NCI-H526 treated with DMSO at 0.1 percent for 48 hours (cell line): ENCODE measurements at places on chromosomes 1 and 21.

- DNase-seq = no peak
Measured at GRCh38 chr1:96842215-96842614, 120.6 kb downstream of the PTBP2 start.

DNA sequence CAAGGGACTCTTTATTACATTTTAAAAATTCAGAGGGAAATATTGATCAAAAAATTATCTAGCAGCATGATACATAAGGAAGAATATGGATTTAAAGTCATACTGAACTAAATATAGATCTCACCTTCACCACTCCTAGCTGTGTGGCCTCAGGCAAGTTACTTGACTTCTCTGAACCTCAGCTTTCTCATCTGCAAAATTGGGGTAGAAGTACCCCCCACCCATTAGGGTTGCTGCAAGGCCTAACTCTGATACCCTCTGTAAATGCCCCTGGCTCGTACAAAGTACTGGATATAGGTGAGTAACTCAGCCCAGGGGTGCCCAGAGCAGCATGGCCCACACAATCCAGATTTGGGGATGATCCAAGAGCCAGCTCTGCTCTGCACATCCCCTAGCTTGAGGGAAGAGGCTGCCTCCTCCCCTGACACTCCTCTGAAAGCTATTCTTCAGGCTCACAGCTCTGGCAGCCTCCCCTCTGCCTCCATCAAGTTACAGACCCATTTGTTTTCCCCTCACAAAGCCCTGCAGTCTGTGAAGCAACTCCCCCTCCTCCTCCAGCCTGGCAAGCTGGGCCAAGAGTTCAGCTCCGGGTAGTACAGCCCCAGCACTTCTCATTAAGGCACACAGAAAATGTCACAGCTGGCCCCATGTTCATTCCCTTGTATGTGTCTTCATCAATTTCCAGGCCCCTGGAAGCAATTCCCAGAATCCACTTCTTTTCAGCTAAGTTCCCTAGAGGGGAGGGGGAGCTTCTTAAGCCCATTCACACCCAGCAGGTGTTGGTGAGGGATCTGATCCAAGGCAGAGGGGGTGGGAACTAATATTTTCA is 143.7 kb downstream of the PLPP3 start:
- DNase-seq = no peak

DNA sequence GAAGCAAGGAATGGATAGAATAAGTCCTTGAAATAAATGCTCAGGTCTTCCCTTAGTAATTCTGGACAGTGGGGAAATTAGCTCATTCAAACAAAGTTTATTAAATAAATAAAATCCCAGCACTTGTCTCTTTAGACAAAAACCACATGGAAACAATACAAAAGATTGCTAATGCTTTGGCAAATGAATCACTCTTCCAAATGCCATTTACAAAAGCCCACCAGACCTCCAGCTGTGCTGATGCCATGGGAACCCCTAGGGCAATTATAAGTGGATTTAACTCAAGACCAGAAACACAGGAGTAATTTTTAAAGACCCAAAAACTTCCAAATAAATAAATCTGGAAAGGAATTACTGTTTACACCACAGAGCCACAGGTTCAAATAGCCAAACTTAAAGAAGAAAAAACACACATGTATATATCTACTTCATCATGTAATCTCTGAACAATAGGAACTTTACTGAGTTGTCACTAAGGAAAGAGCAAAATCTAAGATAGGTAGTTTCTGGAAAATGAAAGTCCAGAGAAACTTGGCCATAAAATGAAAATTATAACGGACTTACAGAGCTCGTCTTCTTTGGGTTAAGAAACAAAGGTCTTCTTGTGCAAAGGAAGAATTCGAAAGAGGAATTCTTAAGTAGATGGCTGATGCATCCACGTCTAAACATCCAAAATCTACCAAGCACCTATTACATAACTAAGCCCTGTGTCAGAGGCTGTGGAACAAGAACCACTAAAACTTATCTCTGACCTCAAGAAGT is 399.4 kb downstream of the SMYD3 start:
- no peak for DNase-seq

DNA sequence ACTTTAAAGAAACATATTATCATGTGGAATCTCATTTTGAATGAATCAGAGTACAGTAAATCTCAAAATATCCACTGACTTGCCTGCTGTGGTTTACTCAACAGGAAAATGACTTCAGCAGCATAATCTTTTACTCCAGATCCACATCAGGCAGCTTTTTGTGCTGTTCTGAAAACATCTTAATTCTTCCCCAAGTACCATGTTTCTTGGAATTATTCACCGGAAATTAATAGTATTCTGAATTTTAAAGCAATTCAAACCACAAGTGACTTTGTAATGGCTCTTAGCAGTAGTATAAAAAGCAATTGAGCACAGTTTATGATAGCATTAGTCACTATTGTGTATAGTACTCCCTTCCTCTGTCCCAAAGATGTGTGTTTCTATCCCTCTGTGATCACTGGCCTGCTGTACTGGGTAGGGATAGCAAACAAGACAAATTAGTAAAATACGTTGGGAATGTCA is 64.2 kb upstream of the ERRFI1 start:
- DNase-seq = no peak

GRCh38 chr1:154767315-154768240 is 102.5 kb downstream of the KCNN3 start:
- no peak for DNase-seq
